LHCN-M2 (cell line): ENCODE measurements at places on chromosomes 2 and 18. TPM values are rescaled to one million over a fixed set of nuclear protein-coding genes. Genes with fewer than 3 reads are reported as not detected.

GRCh38 chr2:142153601-142154000 is 22.8 kb upstream of the LRP1B start:
- peak; percentile 3 for DNase-seq

DNA sequence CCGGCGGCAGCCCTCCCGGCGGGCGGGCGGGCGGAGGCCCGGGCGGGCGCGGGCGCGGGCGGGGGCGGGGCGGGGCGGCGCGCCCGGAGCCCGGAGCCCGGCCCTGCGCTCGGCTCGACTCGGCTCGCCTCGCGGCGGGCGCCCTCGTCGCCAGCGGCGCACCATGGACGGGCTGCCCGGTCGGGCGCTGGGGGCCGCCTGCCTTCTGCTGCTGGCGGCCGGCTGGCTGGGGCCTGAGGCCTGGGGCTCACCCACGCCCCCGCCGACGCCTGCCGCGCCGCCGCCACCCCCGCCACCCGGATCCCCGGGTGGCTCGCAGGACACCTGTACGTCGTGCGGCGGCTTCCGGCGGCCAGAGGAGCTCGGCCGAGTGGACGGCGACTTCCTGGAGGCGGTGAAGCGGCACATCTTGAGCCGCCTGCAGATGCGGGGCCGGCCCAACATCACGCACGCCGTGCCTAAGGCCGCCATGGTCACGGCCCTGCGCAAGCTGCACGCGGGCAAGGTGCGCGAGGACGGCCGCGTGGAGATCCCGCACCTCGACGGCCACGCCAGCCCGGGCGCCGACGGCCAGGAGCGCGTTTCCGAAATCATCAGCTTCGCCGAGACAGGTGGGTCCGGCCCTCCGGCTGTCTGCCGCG is at the start of gene INHBB:
Gene INHBB, plus strand, starts transcription at position 111 of the 641 bp plus-strand sequence. Its CDS starts 53 bp downstream, at position 164.
- no peak for DNase-seq

- no peak for DNase-seq
Observed at GRCh38 chr2:17821535-17822444, 5.5 kb downstream of the MSGN1 start.

DNA sequence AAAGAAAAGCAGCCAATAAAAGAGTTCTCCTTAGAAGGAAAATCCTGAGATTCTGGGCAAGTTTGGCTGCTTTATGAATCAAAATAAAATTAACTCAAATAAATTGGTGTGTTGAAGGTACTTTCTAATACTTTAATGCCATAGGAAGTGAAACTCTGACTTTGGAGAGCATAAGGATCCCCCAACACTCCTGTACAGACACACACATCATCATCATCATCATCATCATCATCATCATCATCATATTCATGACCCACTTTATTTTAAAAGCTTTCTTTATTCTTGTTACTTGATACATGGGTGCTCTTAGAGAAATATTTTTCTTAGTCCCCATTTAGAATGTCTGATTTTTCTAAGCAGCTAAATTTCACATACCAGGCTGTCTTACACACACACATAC is 283.1 kb upstream of the CYRIA start:
- no peak for DNase-seq

Gene ST6GAL2
- not detected in 2 replicates for total RNA-seq

Gene DNER
- total RNA-seq = 2.8 and 3.5 TPM in 2 replicates
